ENCODE measurements at places on chromosomes 6 and 20. TPM values are rescaled to one million over a fixed set of nuclear protein-coding genes. Genes with fewer than 3 reads are reported as not detected.

The PTGIS gene
- total RNA-seq: 209 TPM

The TINAG gene
- not detected for total RNA-seq

The ANGPT4 gene
- total RNA-seq: not detected

The ASIP gene
- total RNA-seq: not detected

The CFAP206 gene
- 0.23 TPM for total RNA-seq

The BNIP5 gene
- total RNA-seq: not detected

Measured in smooth muscle cell of the coronary artery (primary cell).